ENCODE measurements at places on chromosomes 4 and X.

DNA sequence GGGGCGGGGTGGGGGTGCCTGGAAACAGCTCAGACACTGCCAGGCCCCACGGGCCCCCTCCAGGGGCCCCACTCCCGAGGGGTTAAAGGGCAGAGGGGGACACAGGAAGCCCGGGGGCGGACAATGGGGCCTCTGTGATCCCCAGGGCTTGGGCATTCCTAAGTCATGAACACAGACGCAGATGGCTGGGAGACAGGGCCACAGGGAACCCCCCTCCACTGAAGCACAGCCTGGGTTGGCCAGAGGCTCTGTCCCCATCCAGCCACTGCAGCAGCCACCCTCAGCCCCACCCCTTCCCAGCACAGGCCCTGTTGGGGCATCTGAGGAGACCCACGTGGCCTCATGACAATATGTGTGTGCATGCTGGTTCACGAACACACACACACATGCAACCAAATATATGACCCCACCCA is 3.9 kb downstream of the L1CAM start:
- no peak for DNase-seq

GRCh38 chrX:40473460-40474204 is 107.1 kb upstream of the ATP6AP2 start:
- no peak for DNase-seq

DNA sequence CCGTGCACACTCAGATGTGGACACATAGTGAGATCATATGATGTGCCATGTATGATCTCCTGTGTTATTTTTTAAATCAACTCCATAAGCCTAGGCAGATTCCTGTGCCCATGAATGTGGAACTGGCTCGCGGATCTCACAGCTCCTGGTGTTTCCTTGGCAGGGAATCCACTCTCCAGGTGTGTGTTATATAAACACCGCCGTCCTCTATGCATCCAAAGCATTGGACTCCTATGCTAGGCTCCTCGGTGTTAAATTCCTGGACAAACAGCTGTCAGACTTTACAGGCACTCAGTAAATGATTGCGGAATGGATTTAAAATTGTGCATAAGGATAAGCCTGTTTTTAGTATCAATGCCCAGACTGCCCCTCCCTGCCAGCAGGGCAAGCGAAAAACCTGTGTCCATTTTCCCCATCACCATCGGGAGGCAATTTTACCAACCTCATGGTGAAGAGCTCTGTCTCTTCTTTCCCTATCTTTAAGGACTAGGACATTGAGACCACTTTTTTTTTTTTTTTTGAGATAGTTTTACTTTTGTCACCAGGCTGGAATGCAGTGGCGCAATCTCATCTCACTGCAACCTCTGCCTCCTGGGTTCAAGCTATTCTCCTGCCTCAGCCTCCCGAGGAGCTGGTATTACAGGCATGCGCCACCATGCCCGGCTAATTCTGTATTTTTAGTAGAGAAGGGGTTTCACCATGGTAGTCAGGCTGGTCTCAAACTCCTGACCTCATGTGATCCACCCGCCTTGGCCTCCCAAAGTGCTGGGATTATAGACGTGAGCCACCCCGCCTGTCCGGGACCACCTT is 23.6 kb upstream of the GPR78 start:
- no peak for DNase-seq

DNA sequence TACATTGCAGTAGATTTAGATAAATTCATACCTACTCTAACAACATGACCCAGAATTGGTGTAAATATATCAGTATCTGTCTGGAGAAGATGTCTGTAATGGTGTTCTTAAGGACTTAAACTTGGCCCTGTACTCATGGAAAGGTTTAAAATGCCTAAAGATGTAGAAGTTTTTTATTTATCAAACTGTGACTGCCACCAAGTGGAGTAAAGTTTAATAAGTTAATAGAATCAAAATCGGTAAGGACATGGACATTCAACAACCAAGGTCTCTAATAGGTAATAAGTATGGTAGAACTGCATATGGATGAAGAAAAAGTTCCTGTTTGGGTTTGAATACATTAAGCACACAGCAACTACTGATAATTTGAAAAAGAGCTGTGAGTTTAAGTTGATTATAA is 474.0 kb upstream of the NDST3 start:
- DNase-seq = no peak

- DNase-seq = no peak
These were observed 744 bp downstream of the NPY5R start for GRCh38 chr4:163344147-163345125.

DNA sequence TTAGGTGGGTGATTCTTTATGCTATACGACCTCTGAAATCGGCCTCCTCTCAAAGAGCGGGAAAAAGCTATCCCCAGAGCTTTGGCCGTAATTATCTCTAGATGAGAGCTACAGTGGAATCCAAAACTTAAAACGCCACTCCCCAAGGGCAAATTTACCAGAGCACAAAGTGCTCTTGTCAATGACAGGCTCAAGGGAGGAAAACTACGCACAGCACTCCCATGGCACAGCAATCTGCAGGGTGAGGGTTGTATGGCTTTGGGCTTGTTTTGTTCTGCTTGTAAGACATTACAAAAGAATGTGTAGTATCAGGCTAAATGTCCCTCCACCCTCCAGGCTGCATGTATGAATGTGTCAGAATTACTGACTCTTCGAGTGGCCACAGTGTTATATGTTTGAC is 44.0 kb downstream of the ARHGEF6 start:
- DNase-seq = no peak

DNA sequence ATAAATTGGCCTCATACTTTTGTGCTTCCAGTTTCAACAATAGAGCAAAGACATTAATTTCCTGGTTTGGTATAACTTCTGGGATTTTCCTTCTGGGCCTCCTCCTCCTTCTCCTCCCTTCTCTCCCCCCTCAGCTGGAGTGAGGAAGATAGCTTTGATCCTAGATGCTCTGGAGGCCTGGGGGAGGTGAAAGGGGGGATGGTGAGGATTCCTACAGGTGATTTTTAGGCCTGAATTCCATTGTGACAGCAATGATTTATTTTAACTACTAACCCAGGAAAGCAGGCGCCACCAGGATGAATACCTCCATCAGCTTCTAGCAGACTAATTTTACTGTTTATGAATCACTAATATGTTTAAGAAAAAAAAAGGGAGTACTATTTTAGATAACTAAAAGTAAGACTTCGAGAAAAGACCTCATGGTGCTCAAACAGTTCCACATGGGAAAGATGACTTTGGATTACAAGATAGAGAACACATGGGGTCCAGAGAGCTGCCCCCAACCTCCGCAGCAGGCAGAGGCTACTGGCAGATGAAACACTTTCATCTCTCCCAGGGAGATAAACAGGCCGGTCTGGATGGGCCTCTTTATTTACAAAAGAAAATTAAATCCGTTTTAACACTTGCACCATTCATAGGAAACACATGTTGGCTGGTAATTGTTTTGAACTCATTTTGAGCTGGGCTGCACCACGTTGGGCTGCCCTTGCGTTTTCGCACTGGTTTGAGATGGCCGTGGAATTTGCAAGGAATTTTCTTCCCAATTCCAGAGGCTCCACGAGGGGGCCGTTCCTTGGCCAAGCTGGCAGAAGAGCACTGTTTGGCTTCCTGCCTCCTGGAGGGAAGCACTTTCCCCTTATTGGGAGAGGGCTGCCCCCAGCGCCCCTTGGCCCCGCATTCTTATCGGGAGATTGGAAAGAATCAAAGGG is 125.1 kb upstream of the STX18 start:
- no peak for DNase-seq

DNA sequence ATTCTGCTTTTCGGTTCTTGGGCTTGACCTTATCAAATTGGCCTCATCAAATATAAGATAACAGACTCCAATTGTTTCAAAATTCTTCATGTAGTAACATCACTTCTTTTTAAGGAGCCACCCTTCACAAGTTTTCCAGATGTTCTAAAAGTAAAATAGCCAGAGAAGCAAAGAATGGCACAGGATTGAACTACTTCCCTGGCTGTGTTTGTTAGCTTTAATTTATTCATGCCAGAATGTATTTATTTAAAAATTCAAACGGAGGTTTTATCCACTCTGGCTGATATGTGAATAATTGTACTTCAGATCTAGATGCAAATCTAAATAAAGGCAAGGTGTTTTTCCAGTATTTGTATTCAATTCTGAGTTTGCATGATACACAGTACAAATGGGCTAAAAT is 581.3 kb upstream of the TENM3 start:
- no peak for DNase-seq

- DNase-seq = no peak
These were observed 16.2 kb upstream of the LAMP2 start for GRCh38 chrX:120485315-120485637.

GRCh38 chr4:8319061-8319460 is 49.5 kb downstream of the HTRA3 start:
- DNase-seq = no peak

DNA sequence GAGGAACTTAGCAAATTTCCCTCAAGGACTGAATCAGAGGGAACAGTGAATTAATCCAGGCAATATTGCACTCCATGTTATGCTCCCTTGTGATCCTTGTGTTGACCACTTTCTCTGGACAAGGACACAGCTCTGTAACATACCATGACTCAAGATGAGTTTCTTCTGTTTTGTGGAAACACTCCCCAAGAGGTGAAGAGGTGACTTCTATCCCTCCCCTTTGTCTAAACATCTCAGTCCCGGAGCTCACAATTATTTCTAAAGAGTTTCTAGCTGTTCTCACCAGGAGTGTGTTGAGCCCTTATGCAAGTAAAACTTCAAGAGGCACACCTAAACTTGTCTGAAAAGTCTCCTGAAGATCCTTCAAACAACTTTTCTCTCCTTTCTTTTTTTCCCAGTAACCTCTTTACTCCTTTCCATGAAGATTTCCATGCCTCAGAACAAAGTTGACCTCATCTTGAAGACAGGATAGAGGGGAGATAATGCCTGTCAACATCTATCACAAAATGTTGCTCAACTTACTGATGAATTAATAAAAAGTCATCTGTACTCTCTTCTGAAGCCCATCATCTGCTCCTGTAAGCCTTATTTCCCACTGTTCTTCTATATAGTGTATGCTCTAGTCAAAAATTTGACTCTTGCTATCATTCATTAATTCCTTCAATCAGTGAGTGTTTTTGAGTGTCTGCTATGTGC is 429.1 kb downstream of the SPRY1 start:
- DNase-seq = no peak

DNA sequence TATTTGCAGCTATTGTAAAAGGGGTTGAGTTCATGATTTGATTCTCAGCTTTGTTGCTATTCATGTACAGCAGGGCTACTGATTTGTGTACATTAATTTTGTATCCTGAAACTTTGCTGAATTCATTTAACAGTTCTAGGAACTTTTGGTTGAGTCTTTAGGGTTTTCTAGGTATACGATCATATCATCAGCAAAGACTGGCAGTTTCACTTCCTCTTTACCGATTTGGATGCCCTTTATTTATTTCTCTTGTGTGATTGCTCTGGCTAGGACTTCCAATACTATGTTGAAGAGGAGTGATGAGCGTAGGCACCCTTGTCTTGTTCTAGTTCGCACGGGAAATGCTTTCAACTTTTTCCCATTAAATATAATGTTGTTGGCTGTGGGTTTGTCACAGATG is 48.1 kb downstream of the NPY1R start:
- no peak for DNase-seq

DNA sequence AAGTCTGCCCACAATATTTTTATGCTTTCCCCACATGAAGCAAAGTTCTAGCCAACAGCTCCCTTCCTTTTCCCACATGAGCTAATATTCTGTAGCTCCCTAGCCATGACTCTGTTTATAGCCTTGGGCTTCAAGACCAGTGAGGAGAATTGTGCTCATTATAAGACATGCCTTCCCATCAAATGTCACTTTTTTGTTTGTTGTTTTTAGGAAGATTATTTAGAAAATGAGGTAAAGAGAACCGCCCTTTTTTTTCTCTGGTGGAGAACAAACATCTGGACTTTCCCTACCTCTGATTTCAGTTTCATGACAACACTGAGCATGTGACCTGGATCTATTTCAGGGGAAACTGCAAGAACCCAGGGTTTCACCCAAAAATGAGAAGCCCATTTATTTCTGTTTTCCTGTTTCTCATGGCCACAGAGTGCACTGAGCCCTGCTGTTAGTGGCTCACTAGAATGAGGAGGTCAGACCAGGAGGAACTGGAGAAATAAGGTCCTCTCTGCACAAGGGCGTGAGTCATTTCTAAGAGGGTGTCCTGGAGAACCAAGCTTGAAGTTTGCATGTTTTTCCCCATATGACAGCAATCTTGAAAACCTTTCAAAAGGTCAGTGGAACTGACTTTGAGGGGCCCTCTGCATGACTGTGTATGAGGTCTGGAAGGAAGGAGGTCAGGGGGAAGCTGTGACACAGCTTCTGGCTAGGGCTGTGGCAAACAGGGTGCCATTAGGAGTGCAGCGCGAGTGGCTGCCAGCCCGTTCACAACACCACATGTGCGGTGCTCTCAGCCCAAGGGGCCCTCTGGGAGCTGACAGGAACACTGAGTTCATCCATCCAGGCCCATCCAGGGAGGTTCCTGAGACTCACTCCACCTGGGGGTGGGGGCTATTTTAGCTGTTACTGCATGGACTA is 55.2 kb downstream of the CHST7 start:
- DNase-seq = no peak

GRCh38 chr4:47652092-47652491 is 167.0 kb downstream of the ATP10D start:
- no peak for DNase-seq

DNA sequence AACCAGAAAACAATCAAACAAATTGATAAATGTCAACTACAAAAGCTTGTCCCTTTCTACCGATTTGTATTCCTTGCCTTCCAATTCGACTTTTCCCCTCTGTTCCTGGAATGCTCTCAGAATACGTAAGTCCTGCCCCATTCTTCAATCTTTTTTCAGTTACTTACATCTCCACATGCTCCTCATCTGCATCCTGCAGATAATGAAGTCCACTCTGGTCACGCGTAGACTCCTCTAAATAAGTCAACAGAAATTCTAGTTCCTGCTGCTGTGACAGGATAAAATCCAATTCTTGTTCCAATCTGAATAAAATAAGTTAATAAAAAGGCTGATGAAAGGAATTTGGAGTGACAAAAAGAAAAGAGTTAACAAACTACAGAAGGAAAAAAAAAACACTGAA is 34.4 kb upstream of the RBM41 start:
- no peak for DNase-seq
